CD4-positive, alpha-beta T cell treated with Interleukin-1 beta for 1 hour (primary cell): ENCODE measurements at places on chromosomes 11 and 22.
A peak's percentile ranks its signal among the peaks of the same experiment; 100 is the strongest.

- no peak for DNase-seq
Measured at GRCh38 chr22:37985751-37986281, 1.5 kb upstream of the SOX10 start.

GRCh38 chr22:28237112-28237511, 318.1 kb upstream of the PITPNB start:
- DNase-seq: no peak

DNA sequence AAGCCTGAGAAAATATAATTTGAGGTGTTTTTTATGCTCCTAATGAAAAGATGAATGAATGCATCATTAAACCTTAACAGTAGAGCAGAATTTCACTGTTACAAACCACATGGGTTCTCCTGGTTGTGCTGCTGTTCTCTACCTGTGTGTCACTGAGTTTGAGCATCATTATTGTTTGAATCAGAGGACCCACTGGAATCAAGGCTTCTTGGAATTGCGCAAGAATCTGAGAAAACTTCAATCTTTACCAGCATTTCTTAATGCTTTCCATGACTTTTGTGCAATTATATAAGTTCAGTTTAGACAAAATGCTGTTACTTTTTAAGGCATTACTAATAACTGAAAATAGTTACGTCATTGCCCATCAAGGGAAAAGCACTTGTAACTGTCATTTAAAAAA, 18.8 kb upstream of the RBX1 start:
- no peak for DNase-seq

- DNase-seq: no peak
Measured at GRCh38 chr11:13970986-13971385, 8.5 kb downstream of the SPON1 start.

- no peak for DNase-seq
Measured at GRCh38 chr11:120522021-120522420, 10.5 kb downstream of the GRIK4 start.

- no peak for DNase-seq
Measured at GRCh38 chr11:44261800-44262591, 47.9 kb downstream of the ALX4 start.

- DNase-seq: no peak
Measured at GRCh38 chr11:105867742-105868141, 154.3 kb downstream of the MSANTD4 start.

DNA sequence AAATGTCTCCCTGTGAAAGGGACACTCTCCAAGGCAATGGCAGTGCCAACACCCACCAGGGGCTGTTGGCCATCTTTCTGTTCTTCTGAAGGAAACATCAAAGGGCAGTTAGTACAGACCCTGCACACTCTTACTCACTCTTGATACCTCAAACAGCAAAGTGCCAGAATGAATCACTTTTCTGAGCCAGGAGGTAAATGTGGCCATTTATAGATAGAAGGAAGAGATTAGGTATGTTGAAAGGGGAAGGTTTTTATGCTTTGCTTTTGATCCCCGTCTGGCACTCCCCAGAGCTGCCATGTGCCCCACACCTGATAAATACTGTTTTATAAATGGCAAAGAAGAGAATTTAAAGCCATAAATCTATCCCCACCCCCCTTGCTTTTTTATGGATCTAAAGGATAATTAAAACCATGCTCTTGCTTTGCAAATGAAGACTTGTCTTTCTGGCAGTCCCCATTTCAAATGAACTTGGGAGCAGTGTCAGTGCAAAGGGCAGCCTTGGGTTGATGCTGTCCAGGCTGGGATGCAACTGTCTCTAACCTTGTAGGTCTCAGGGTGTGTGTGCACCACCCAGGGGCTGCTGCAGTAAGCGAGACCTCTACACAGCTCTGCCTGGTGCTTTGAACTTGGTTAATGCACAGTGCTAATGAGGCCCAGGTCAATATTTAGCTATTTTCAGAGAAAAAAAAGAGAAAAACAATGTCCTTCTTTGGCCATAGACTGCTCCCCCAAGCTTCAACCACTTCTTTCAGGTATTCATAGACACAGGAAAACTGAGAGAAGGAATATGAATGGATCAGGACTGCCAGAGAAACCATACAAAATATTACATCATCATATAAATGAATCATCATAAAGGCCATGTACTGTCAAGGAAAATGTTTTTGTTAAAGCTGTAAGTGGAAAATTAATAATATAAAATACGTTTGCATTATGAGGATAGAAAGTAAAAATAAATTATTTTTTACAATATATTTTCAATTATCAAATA, 207.5 kb downstream of the ETS1 start:
- peak; percentile 4 for DNase-seq

- DNase-seq: no peak
Measured at GRCh38 chr11:25992294-25992693, 339.6 kb upstream of the ANO3 start.

DNA sequence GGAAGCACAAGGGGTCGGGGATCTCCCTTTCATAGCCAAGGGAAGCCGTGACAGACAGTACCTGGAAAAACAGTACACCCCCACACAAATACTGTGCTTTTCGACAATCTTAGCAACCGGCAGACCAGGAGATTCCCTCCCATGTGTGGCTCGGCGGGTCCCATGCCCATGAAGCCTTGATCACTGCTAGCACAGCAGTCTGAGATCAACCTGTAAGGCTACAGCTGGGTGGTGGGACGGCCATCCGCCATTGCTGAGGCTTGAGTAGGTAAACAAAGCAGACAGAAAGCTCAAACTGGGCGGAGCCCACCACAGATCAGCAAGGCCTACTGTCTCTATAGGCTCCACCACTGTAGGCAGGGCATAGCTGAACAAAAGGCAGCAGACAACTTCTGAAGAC, 180.2 kb upstream of the SOX6 start:
- DNase-seq: no peak

GRCh38 chr11:83881428-83881827, 595.3 kb upstream of the CCDC90B start:
- no peak for DNase-seq

- DNase-seq: no peak
Measured at GRCh38 chr11:133526790-133527189, 5.5 kb downstream of the OPCML start.

DNA sequence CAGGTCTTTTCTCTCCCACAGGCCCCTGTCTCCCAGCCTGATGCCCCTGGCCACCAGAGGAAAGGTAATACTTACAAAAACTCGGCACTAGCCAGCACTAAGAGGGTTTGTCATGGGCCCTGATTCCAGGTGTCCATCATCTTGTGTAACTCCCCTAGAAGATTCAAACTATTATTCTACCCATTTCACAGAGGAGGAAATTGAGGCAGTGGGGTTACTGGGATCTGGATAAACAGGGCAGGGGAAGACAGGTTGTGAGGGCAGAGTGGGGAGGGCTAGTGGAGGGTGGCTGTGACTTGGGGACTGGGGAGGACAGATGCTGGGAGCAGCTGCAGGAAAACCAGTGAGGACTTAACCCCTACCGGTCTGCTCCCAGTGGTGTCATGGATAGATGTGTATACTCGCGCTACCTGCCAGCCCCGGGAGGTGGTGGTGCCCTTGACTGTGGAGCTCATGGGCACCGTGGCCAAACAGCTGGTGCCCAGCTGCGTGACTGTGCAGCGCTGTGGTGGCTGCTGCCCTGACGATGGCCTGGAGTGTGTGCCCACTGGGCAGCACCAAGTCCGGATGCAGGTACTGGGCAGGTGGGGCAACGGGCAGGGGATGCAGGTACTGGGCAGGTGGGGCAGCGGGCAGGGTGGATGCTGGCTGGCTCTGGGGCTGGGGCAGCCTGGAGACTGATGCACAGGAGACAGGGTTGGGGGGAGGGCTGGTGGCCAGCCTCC, 1.2 kb downstream of the VEGFB start:
- DNase-seq: no peak

GRCh38 chr11:7635137-7635536, 38.2 kb downstream of the CYB5R2 start:
- DNase-seq: no peak

DNA sequence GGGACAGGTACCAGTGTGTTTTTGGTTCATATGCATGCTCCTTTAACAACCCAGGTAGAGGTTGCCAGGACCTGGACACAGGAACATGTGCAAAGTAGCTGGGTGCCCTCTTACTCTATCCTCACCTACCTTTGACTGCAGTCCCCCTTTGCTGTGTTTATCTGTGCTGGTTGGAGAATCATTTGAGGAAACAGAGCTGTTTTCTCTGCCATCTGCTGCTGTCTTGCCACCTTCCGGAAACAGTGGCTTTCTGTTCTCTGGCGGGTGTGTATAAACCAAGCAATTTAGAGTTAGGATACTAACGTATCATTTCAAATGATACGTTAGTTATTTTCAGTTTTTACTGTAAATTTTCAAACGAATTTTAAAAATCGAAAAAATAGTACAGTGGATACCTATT, 171.9 kb upstream of the TTC12 start:
- DNase-seq: no peak

- DNase-seq: peak; percentile 63
Measured at GRCh38 chr11:65116370-65117205, 913 bp downstream of the ZNHIT2 start.

DNA sequence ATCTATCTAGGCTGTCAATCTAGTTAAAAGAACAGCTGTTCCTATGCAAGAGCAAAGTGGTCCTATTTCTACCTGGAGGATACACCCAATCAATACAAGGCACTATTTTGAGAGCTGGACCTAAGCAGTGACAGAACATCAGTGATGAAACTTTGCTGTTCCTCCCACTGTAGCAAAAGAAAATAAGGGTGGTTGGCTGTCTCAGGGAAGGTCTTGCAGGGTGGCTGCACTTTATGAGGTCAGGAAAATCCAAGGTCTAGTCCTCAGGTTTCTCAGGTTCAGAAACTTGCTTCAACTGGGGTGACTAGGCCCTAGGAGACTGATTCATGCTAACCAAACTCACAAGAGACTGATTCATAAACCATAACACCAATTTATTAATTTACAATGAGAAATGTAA, 11.6 kb downstream of the CPSF7 start:
- peak; percentile 20 for DNase-seq

GRCh38 chr11:32982626-32983025, 33.1 kb upstream of the DEPDC7 start:
- DNase-seq: no peak

DNA sequence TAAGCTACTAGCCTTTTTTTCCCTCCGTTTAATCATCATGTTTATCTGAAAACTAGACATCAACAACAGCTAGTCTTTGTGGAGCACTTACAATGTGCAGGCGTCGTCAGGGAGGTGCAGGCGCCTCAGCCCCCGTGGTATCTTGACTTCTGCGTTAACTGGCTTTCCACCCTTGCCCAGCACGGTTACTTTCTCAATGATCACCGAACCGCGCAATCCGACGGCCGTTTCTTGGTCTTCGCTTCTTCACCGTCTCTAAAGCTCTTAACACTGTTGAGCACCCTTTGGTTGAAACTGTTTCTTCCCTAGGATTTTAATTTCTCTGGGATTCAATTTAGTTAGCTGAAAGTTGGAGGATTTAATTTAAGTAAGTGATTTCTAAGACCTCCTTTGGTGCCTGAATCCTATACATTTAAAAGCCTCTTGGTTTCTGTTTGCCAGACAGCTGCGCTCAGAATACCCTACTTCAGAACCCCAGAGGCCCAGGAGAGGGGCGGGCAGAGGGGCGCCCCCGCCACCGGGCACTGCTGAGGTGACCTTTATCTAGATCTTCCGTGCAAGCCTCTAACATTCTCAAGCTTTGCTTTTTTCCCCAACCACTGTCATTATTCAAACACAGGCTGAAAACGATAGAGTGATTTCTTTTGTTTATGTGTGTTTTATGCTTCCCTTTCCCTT, 18.0 kb upstream of the TMEM218 start:
- DNase-seq: no peak

DNA sequence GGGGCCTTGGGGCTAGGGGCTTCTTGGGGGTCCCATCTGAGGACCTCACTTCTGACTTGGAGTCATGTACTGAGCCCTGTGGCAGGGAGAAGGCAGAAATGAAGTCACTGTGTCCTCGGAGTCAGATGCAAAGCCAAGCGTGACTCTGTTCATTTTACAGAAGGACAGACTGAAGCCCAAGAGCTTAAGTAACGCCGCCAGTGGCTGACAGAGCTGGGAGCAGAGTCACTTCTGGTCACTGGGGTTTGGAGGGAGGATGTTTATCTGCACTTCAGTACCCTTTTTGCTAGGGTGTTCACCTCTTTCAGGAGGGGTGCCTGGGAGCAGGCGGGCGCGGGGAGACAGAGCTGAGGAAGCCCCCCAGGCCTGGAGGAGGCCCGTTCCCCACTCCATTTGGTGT, 10.7 kb downstream of the CD6 start:
- no peak for DNase-seq

DNA sequence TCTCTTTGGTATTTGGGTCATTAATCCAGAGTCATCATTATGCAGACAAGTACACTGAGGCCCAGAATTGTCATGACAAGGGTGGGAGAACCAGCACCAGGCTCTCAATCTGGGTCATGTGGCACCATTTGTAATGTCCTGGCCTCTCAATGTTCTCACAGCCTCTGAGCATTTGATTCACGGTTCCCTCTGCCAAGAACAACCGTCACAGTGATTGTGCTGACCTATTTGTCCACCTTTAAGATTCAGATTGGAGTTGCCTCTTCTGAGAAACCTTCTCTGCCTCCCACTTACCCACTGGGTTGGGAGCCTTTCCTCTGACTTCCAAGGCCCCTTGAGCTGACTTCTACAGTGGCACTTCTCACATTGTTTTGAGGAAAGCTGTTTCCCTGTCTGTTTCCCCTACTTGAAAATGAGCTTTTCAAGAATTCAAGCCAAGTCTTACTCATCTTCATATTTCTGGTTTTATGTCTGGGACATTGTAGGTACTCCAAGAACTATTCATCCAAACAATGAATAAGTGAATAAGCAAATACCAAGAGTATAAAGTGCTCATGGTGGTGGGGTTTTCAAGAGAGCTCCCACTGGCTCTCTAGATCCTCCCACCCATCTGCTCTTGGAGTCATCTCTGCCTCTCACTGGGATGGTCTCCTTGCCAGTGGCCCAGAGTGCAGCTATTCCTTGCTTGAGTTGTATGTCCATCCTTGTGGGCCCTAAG, 126.4 kb upstream of the E2F8 start:
- DNase-seq: no peak

GRCh38 chr11:65311170-65311678, 3.4 kb upstream of the CDC42EP2 start:
- DNase-seq: no peak

DNA sequence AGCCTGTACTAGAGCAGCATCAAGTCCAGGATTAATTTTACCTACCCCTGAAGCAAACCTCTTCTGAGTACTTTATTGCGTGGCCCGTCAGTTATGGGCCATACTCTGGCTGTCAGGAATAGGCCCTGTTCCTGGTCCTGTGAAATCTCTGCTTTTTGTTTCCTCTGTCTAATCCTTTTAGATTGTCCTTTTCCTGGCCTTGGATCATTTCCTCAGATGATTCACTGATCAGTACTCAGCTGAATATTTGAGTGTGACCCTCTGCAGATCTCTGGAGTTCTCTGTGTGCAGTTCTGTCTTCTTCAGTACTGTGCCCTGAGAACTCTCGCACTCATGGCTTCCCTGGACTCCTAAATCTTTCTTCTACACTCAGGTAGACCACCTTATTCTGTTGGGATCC, 123.5 kb downstream of the UVRAG start:
- no peak for DNase-seq

- DNase-seq: no peak
Measured at GRCh38 chr11:20640401-20640800, 29.0 kb upstream of the NELL1 start.

DNA sequence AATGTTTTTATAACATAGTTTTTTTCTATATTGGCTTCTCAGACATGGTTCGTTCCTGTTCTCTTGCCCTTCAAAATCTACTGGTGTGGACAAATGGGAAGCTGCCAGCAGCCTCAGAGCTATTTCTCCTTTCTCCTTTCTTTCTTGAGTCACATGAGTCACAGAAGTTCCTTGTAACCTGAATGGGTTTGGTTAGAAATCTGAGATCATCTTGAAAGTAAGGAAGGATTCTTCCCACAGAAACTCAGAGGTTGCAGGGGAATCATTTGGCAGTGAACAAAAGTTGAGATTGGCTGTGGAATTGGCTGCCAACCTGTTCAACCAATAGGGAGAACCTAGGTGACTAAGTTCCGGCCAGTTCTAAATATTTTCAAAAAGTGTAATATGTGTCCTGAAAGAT, 12.5 kb downstream of the PLET1 start:
- no peak for DNase-seq
